ENCODE measurements at places on chromosomes 3 and 15.

DNA sequence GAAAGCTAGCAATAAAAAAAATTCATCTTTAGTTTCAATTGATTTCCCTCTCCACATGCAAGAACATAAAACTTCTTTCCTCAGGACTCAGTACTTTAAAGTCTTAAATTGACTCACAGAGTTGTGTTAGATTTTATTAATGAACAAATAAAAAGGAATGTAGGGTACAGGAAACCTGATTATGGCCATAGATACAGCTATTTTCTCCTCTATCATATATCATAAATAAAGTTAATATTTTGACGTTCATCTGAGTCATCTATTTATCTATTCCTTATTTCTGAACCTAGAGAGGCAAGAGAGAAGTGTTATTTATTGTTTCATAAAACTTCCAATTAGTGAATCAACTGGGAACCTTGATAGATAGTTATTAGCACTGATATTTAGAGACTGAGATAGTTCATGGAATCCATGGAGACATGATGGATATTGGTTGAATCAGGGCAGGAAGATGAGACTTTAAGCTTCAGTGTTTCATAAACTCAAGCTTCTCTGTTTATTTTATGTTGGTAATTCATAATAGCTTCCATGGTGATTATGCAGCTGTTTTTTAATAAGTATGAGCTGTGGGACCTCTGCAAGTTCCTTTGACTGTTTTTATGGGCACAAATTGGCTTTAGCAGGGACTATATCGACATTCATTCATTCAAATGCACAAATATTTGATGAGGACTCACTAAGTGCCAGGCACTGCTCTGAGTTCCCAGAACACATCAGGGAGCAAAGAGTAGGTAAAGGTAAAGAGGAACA, 143.5 kb upstream of the TGFBR2 start:
- DNase-seq: no peak

- DNase-seq: no peak
These were observed 37.8 kb upstream of the MUC4 start for GRCh38 chr3:195849322-195850074.

- DNase-seq: no peak
These were observed 296.1 kb downstream of the LSAMP start for GRCh38 chr3:116148881-116149851.

DNA sequence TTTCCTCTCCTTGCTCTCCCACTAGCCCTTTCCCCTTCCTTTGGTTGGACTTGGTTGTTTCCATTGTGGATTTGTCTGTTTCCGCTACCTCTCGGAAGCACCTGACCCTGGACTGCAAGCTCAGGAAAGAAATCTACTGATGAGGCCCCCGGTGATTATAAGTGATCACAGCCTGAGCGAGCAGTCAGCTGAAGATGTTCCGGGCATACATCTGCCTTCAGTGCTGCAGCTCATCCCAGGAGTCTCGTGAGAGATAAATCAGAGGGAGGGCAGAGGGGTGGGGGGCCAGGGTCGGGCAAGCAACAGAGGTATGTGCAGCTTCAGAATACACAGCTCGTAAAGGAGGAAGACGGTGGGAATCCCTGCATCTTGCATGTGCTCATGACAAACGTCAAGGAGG, 102.1 kb downstream of the MRPL46 start:
- DNase-seq: no peak

- no peak for DNase-seq
These were observed 99.4 kb downstream of the RPL39L start for GRCh38 chr3:187039723-187040414.

All from Right ventricle myocardium superior (tissue), 1 donor.